ENCODE measurements at places on chromosomes 4 and X. TPM values are rescaled to one million over a fixed set of nuclear protein-coding genes. Genes with fewer than 3 reads are reported as not detected.

GRCh38 chr4:108885211-108885610, 122.4 kb upstream of the ETNPPL start:
- no peak for DNase-seq

DNA sequence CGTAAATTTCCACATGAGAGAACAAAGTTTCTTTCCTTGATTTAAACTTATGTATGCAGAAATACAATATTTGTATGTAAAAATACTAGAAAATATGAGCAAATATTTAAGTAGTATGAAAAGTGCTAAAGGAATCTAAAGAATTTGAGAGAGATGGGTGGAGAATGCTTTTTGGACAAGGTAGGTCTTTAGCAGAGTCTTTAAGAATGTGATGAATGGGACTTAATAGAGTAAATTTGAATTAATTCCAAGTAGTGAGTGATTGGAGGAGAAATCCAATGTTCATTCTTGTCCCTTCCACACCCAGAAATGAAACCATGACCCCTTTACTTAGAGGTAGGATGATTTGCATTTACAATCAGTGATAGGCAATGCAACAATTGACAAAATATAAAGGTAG, 570.9 kb upstream of the ZFP42 start:
- DNase-seq: no peak

The DMRTC1 gene
- not detected for total RNA-seq

GRCh38 chr4:25096981-25097443, 63.2 kb downstream of the SEPSECS start:
- no peak for DNase-seq

GRCh38 chr4:185374027-185374426, 21.7 kb downstream of the LRP2BP start:
- DNase-seq: no peak

DNA sequence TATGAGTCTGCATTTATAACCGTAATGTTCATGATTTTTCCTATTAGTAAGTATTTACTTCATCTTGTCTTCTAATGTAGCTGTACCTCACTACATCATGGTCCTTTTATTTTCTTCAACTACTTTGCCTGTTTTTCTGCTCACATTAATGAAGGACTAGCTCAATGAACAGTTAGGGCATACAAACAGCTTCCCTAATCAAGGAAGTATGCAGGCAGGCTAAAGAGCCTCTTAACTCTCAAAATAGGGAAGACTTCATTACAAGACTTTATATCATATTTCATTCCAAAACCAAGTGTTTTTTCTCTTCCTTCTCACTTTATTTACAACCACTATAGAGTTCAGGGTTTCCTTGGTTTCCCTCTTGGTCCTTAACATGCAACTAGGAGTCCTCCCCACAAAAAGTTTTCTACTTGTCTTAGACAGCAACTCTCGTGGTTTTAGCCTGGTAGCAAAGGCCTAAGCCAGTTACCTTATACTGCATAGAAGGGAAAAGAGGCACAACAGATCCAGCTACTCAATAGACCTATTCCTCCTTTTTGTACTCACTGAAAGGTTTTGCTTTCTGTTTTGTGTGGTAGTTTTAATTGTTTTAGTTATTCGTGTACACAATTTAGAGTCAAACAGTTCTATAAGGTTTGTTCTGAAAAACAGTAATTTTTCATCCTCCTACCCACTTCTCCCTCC, 40.8 kb downstream of the SMIM14 start:
- DNase-seq: no peak

The BEX2 gene
- not detected for total RNA-seq

The TBC1D19 gene
- total RNA-seq: 69.6 TPM

GRCh38 chr4:53686521-53686920, 95.2 kb upstream of the LNX1 start:
- DNase-seq: no peak

DNA sequence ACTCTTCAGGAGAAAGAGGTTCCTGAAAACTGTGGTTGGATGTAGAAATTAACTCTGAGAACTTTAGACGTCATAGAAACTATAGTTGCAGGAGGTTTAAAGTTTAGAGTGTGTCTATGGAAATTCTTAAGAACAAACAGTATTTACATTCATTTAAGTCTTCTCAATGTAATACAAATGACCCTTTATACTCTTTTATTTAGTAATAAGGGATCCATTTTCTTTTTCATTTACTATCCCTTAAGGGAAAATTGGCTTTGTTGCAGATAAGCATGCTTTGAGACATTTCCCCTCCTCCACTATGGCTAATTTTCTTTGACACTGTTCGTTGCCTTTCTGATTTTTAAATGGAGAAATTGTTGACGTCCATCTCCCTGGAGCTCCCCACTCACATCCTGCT, 96.4 kb downstream of the POLA1 start:
- DNase-seq: no peak

GRCh38 chrX:18674417-18674787, 2.5 kb upstream of the RS1 start:
- DNase-seq: peak; percentile 28

DNA sequence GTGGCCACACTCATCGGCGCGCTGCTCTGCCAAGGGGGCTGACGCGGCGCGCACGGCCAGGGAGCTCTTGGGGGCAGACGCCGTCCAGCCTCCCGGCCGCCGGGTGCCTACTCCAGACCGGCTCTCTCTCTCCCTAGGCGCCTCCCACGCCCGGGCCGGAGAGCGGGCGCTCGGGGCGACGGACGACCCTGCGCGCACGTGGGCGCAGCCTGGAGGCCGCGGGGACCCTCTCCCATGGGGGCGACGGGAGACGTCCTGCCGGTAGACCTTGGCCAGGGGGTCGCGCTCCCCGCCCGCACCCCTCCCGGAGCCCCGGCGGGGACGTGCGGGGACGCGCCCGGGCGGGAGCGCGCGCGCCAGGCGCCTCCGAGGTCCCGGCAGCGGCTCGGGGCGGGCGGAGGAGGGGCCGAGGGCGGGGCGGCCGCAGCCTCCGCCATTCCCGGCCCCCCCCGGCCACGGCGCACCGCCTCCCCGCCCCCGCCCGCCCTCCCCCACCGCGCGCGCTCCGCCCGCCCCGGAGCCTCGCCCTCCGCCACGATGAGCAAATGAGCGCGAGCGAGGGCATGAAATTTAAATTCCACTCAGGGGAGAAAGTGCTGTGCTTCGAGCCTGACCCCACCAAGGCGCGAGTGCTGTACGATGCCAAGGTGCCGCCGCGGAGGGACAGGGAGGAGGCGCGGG, at the start of gene MSL3:
Gene MSL3 (plus strand): TSS at position 519 of the 681 bp plus-strand sequence. CDS start 27 bp downstream, at position 546.
- peak; percentile 63 for DNase-seq

- DNase-seq: no peak
Measured at GRCh38 chr4:2695346-2696060, 60.6 kb downstream of the TNIP2 start.

The SLC10A4 gene
- total RNA-seq: not detected

DNA sequence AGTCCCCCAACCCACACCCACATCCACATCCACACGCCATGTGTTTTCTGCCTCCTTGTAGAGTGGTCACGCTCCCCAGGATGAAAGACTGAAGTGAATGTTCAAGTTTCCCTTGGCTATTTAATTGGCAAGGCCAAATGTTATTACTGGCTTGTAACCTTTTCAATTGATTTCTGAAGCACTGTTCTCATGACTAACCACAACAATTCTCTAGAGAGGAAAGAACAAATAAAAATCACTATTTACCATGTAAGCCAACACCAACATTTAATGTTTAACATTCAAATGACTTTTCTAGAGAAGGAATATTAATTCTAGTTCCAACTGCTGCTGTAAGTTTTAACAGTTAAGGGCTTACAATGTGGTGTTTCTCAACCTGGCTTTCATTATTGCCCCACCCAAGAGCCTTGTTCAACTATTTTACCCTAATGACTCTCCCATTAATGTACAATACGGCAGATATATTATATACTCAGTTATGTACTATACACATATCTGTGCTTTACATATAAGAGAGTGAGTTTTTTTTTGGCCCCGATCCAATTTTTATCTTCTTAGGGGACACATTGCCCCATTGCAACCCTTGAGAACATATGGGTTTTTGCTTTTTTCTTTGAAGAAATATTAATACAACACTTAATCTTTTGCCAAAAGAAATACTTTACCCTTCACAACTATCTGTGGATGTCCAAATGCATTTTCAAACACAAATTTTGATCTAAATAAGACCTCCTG, 46.5 kb downstream of the RELL1 start:
- no peak for DNase-seq

The CFP gene
- 1.7 TPM for total RNA-seq

DNA sequence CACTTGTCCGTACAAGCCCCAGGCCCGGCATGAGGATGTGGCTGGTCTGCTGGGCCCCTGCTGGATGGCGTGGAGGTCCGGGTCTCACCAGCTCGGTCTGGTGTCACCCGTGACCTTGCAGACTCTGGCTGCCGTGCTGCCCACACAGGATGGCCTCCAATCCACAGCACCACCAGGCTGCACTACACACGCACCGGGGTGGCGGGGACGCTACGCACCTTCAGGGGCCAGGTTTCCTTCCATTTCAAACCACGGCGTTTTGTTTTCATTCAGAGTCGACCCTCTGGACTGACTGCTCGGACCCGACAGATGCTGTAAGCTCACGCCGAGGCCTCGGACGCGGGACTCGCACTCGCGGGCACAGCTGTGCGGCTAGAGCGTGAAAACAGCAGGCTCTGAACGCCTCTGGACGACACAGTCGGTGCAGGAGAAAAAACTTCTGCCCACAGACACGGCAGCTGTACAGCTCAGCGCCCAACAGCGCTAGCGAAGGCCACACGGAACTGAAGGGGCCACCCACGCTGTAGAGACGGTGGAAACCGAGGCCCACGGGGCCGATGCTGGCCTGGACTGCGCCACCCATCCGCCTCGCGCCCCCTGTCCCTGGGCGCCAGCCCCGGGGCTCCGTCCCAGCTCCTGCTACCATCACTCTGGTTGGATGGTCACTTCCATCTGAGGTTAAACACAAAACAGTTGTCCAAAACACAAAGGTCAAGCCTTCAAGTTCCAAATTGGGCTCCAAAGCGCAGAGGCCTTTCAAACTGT, 40.0 kb downstream of the FAM53A start:
- no peak for DNase-seq

The TMPRSS11B gene
- total RNA-seq: not detected

DNA sequence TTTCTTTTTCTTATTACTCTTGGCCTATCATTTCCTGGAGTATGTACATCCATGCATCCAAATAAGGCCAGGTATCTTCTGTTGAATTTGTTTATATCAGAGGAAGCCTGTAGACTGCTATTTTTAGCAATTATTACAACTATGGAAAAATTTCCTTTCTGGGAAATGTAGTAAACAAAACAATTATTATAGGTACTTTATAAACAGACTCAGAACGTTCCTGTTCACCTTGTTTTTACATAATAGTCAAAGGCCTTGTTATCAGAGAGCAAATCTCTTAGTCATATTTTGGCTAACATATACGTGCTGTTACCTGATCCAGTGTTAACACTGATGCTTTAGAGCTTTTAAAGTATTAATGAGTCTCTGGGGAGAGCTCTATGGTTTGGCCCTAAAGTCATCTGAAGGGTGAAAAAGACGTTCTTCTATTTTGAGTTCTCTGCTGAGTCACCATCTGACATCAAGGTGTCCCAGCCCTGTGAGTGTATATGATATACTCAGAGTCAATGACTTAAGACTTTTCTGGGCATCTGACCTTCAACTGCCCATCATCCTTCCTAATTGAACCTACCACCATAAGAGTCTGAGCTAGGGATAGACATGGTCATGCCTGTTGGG, 7.3 kb downstream of the SPARCL1 start:
- DNase-seq: no peak

The CT55 gene
- total RNA-seq: not detected

The STBD1 gene
- 0.59 TPM for total RNA-seq

The CACNA1F gene
- 0.07 TPM for total RNA-seq

The CDS1 gene
- total RNA-seq: 3.7 TPM

DNA sequence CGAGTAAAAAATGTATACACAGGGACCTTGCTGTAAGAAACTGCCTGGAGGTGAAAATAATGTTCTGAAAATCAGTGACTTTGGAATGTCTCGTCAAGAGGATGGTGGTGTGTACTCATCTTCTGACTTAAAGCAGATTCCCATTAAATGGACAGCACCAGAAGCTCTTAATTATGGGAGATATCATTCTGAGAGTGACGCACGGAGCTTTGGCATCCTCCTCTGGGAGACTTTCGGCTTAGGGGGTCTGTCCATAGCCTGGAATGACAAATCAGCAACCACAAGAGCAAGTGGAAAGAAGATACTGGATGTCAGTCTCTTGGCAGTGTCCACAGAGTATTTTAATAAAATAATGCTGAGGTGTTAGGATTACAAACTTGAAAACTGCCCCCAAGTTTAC, 129.4 kb downstream of the THOC2 start:
- DNase-seq: no peak

The BMX gene
- total RNA-seq: 4.7 TPM

DNA sequence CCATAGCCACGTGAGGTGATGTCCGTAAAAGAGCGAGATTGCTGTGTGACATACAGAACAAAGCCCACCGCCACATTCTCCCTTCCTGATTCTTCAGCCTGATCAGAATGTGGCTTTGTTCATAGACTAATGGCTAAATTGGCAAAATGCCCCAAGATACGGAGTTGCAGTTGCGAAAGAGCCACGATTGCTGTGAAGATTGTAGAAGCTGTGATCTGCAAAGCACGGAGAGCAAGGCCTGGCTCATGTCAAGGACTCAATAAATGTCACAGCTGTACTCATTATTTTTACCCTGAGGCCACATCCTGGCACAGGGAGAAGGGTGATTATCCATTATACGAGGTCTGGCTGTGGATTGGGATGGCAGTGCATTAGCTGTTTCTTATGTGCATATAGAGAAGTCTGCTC, 34.2 kb downstream of the ARSD start:
- DNase-seq: peak; percentile 23

GRCh38 chr4:36189511-36190226, 54.6 kb downstream of the ARAP2 start:
- DNase-seq: no peak

The GABRG1 gene
- 0.62 TPM for total RNA-seq

The NKX3-2 gene
- total RNA-seq: not detected

DNA sequence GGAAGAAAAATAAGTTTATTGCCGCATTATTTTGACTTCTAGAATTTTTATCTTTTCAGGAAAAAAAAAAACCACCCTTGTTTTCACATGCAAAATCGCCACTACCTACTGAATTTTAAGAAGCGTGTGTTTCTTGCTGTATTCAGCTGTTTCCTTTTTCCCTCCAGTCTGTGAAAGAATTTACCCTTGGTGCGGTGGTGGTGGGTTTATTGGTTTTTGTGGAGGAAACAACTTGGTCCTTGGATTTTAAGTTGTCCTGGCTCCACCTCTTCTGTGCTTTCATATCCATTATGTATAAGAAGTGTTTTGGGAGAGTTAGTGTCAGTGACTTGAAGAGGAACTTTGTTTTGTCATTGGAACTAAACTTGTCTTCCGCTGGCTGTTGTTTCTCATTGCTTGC, 8.1 kb downstream of the RAPGEF2 start:
- no peak for DNase-seq

GRCh38 chrX:153726286-153727122, 1.8 kb downstream of the ABCD1 start:
- peak; percentile 46 for DNase-seq

The GSPT2 gene
- total RNA-seq: 0.26 TPM

- DNase-seq: no peak
Measured at GRCh38 chr4:14264437-14264836, 636.9 kb upstream of the BOD1L1 start.

DNA sequence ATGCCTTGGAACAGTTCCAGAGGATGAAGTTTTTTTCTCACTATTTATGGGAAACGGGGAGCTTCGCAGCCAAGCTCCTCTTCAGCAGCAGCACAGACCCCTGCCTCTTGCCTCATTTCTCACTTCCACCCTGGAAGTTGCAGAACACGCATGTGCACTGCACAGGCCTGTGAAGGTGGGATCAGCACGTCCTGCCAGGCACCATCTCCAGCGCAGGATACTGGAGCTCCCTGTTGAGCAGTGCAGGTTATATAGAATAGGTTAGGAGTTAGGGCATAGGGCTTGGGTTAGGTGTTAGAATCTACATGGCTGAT, 110.1 kb upstream of the CENPE start:
- DNase-seq: no peak
